Adrenal gland (tissue), 19 donors: ENCODE measurements at places on chromosomes 3 and 15. TPM values are rescaled to one million over a fixed set of nuclear protein-coding genes. Genes with fewer than 3 reads are reported as not detected.
A peak's percentile ranks its signal among the peaks of the same experiment; 100 is the strongest.

DPPA2 gene
- not detected for total RNA-seq

ABCC5 gene
- 23.8 TPM for total RNA-seq

GRCh38 chr3:169954142-169954756 lies 12.4 kb upstream of the SEC62 start:
- no peak for DNase-seq

DNA sequence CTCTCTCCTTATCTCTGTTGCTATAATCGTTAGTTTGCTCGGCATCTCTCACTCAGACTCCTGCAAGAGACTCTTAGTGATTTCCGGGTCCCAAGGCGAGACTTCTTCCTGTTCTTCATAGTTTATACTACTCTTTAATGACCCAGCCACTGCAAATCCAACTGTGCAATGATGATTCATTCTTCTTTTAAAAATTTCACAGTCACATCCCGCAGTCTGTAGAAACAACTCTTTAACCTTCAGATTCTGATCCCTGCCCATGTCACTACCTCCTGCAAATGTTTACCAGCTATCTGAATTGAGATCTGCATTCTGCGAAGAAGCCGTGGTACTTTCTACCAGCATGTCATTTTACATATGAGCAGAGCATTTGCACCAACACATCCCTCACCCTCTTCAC lies 2.8 kb upstream of the VGLL3 start:
- no peak for DNase-seq

- DNase-seq: no peak
These were observed 262.0 kb upstream of the KCNH8 start for GRCh38 chr3:18886331-18886730.

GRCh38 chr3:46490338-46491084 lies 7.3 kb upstream of the RTP3 start:
- peak; percentile 12 for DNase-seq

- no peak for DNase-seq
These were observed 15.2 kb downstream of the DNAJC19 start for GRCh38 chr3:180974286-180974685.

GRCh38 chr3:12194209-12194608 lies 35.5 kb upstream of the TIMP4 start:
- peak; percentile 35 for DNase-seq

DNA sequence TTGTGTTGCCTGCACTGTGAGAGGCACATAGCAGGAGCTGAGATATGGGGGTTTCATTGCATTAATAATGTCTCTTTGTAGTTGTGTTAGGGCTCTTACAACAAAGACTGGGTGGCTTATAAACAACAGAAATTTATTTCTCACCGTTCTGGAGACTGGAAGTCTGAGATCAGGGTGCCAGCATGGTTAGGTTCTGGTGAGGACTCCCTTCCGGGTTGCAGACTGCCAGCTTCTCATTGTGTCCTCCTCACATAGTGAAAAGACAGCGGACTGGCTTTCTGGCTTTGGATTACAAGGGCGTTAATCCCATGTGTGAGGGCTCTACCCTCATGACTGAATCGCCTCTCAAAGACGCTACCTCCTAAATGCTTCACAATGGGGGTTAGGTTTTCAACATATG lies 20.6 kb downstream of the TMEM108 start:
- no peak for DNase-seq

SI gene
- not detected for total RNA-seq

GRCh38 chr3:16461463-16462245 lies 51.8 kb downstream of the RFTN1 start:
- no peak for DNase-seq

IGF1R gene
- total RNA-seq: 79.0 TPM

CCK gene
- 1.7 TPM for total RNA-seq

GHSR gene
- not detected for total RNA-seq

GRCh38 chr3:139937674-139938279 lies 2.8 kb downstream of the CLSTN2 start:
- DNase-seq: peak; percentile 37

GRCh38 chr3:3798631-3799113 lies 559 bp upstream of the LRRN1 start:
- no peak for DNase-seq

GRCh38 chr3:127396473-127396872 lies 108.6 kb upstream of the PRR20G start:
- DNase-seq: no peak

GUCA1C gene
- not detected for total RNA-seq

DNA sequence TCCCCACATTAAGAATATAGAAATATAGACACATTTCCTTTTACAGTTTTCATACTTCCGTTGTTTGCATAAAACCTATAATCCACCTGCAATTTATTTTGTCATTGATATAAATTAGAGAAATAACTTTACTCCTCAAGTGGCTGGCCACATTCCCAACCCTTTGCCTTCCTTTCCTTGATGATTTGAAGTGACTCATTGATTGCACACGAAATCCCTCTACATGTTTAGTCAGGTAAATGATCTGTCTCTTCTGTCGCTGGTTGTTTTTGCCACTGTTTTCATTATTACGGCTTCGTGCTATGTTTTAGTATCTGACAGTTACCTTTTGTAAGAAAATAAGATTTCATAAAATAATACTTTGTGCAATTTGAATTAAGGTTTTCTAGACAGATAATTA lies 272.2 kb upstream of the NR2E3 start:
- DNase-seq: peak; percentile 34

- no peak for DNase-seq
These were observed 612 bp downstream of the C3orf38 start for GRCh38 chr3:88150371-88150770.

GOLGA8S gene
- 0.34 TPM for total RNA-seq

DNA sequence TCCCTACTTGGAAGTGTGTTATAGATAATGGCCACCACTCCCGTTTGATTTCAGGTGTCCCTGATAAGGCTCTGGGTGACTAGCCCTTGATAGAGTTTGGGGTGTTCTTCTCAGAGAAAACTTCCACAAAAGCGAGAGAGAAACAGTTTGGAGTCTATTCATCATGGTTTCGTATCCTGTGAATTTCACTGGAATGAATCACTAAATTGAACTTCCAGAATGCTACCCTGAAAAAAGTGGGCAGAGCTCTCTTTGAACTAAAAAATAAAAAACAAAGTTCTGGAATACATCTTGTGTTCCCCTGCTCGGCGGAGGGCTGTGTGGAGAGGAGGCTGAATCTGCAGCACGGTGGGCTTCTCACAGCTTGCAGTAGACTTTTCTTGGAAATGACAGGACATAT lies 52.8 kb upstream of the FAM98B start:
- no peak for DNase-seq

DNA sequence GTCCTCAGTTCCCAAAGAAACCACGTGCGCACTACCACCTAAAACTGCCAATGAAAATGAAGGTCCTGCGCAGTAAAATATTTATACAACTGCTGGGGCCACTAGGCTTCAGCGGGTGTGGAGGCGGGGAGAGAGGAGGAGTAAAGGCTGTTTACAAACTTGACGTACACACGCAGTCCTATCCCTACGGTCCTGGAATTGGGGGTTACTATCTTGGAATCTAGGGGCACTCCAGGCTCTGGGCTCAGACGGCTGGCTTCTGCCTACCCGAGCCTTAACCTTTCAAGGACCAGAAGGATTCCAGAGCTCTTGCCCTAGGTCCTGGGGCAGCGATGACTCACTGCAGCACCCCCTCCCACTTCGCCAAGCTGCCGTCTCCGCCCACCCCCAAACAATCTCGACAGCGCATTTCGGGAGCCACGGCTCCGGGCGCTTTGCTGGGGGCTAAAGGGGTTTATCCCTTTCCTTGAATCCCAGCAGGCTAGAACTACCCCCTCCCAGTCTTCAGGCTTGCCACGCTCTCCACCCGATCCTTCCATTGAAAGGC lies 3.0 kb downstream of the ADAMTS9 start:
- DNase-seq: peak; percentile 68

LMCD1 gene
- 22.4 TPM for total RNA-seq

CPA3 gene
- total RNA-seq: not detected

CPLX3 gene
- 0.11 TPM for total RNA-seq

DNA sequence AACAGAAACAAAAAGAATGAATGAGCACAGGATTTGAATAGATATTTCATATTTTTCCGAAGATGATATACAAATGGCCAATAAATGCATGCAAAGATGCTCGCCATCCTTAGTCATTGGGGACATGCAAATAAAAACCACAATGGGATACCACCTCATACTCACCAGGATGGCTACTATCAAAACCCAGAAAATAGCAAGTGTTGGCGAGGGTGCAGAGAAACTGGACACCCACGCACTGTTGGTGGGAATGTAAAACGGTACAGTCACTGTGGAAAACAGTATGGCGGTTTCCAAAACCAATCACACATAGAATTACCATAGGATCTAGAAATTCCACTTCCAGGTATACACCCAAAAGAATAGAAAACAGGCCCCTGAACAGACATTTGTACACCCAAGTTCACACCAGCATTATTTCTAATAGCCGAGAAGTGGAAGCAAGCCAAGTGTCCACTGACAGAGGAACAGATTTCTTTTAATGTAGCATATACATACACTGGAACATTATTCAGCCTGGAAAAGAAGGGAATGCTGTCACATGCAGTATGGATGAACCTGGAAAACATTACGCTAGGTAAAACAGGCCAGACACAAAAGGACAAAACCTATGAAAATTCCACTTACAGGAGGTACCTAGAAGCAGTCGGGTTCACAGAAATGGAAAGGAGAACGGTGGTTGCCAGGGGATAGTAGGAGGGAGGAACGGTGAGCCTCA lies 3.6 kb downstream of the RNF168 start:
- no peak for DNase-seq

DNA sequence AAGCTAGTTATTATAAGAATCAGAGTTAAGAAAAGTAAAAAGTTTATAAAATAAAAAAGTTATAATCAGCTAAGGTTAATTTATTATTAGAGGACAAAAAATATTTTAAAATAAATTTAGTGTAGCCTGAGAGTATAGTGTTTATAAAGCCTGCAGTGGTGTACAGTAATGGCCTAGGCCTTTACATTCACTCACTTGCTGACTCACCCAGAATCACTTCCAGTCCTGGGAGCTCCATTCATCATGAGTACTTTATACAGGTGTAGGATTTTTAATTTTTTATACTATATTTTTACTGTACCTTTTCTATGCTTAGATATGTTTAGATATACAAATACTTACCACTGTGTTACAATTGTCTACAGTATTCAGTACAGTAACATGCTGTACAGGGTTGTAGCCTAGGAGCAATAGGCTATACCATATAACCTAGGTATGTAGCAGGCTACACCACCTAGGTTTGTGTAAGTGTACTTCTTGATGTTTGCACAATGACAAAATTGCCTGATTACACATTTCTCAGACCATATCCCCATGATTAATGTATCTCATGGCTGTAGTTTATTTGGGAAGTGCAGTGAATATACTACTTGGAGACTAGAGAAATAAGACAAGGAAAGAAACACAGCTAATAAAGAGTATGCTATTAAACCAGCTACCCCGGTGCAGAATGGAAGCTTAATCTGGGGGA lies 101.9 kb upstream of the GALNT15 start:
- DNase-seq: no peak

GRCh38 chr3:111485086-111485485 lies 56.9 kb upstream of the CD96 start:
- no peak for DNase-seq

DNA sequence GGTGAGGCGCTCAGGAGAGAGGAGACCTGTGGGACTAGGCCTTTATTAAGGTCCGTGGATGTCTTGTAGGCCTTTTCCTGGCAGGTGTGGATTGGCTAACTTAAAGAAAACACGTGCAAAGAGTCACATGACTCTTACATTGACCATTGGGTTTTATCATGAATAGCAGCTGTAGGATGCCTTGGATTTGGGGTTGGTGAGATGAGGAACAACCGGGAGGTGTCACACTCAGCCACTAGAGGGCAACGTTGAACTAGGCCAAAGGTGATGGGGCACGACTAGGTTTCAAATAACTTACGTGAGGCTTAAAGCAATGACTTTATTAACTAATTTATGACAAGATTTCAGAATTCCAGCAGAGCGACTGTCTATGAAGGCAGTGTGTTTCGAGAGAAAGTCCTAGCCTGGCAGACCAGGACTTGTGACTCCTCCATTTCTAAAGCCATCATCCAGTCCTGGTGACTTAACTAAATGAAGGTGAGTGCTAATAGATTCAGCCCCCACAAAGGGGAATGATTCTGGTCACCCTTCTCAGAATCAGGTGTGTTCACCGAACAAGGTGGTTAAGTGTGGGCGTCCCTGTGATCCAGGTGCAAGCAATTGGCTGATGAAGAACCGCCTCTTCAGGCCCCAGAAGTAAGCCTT lies 345.6 kb downstream of the MCTP2 start:
- no peak for DNase-seq

GRCh38 chr3:109091846-109092245 lies 26.1 kb downstream of the MORC1 start:
- no peak for DNase-seq

DNA sequence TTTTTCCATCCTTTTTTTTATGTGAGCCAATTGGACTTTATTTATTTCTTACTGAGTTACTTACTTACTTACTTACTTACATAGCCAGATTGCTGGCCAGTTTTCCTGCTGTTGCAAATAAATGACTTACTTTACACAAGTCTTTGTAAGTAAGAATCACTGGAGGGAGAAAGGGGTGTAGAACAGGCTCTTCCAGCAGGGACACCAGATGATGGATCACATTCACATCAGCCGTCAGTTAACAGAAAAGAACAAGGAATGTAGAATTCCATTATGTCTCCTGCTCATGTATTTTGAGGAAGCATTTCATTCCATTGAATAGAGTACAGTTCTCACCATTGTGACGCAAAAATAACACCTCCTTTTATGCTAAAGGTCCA lies 188.6 kb downstream of the FNDC3B start:
- no peak for DNase-seq

- no peak for DNase-seq
These were observed 163.8 kb upstream of the ATP11B start for GRCh38 chr3:182629521-182629920.

DNA sequence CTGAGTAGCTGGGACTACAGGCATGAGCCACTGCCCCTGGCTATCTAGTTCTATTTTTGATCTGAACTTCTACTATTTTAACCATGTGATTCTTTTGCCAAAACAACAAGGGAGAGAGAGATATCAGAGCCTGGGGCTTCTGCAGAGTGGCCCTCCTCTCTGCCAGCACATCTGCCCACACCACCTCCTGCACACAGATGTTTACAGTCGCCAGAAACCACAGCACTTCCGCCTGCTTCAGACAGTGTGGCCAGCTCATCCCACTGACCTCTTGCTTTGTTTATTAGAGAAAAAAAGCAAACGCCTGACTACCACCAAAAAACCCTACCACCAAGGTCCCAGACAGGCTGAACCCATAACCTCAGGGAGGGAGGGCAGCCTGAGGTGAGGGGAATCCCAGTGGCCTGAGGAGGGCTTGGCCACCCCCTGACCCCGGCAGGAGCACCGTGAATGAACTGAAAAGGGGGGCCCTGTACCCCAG lies 85.9 kb upstream of the ABHD2 start:
- no peak for DNase-seq

GRCh38 chr3:121654493-121655385 lies 6.0 kb downstream of the HCLS1 start:
- no peak for DNase-seq

UBL7 gene
- 47.7 TPM for total RNA-seq

RBM6 gene
- 129 TPM for total RNA-seq
